ENCODE measurements at places on chromosomes 16 and 17.

DNA sequence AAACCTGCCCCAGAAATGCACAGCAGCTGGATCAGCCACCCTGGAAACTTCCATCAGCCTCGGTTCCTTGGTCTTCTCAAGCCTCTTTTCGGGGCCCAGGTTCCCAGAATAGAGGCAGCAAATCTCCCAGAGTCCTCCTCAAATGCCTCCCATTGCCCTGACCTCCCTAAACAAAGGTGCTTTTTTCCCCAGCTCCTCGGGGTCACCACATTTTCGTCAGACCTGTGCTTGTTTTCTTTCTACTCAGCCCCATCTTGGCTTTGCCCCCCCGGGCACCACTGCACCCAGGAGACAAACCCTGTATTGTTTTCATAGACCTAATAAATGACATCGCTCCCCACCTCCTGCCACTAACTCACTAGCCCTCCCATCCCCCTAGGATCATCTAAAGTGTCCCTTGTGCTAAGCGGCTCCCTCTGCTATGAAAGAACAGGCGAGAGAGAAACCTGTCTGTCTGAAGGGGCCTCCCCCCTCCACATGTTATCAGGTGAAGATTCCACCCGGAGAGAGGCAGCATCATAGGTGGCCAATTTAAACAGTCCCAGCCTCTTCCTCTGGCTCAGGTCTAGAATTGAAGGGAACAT, 451.1 kb downstream of the SOX9 start:
- DNase-seq = no peak

DNA sequence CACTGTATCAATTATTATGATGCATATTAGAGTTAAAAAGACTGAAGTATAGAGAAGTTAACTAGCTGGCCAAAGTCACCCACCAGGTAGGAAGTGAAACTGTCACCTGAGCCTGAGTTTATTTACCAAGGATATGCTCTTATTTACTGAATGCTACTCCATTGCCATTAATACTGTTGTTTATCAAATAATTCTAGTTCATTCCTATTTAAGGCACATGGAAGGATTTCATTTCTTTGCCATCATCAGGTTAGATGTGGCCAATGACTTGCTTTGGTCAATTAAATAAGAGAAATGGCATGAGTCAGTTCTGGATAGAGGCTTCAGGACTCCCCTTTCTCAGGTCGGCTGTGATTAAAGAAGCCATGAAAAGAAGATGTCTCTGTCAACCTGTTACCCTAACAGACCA, 169.6 kb downstream of the KCNJ2 start:
- DNase-seq = no peak

GRCh38 chr17:75433218-75433783, 23.1 kb upstream of the TMEM94 start:
- no peak for DNase-seq

GRCh38 chr17:40726919-40727318, 23.4 kb upstream of the KRT24 start:
- DNase-seq = no peak

GRCh38 chr16:75534560-75535205, 1.2 kb downstream of the CHST5 start:
- DNase-seq = no peak

DNA sequence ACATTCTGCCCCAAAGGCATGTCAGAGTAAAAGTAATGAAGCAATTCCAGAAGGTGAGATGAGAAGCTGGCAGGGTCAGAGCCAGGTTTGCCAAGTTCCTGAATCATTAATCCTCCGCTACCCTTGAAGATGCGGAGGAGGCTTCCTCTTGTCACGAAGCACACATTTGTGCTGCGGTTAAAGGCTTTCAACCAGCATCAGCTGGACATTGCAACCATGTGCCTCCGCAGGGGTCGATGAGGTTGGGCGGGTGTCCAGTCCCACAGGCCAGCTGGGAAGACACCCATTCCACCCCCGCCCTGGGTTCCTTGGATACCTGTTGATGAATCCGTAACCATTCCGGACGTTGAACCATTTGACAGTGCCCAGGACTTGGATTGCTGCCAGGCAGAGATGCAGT, 1.3 kb downstream of the YBX2 start:
- no peak for DNase-seq

DNA sequence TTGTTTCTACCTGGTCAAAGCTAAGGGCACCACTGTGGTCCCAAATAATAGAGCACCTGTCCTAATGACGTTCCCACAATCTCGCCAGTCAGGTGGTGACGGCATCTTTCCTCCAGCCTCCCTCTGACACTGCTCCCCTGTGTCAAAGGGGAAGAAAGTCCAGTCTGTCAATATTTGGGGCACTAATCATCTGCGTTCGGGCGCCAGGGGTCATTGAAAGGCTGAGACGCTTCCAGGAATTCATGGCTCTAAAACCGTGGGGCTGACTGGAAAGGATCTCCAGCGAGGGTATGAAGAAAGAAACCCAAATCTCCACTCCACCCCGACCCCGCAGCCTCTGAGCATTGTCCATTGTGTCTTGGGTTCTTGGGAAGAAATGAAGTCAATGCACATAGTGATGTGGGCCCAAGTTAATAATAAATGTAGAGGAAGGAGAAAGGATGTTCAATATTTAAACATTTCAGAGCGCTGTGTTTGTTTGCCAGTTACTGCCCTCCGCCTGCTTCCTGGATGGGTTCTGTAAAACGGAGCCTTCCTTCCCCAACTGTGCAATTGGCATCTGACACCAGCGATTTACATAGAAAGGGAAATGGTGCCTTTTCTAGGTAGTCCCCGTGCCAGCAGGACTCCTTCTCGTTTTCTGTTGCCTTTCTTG, 103.2 kb downstream of the SOCS1 start:
- DNase-seq = no peak

- no peak for DNase-seq
Observed at GRCh38 chr16:4216596-4216995, 25.3 kb downstream of the SRL start.

DNA sequence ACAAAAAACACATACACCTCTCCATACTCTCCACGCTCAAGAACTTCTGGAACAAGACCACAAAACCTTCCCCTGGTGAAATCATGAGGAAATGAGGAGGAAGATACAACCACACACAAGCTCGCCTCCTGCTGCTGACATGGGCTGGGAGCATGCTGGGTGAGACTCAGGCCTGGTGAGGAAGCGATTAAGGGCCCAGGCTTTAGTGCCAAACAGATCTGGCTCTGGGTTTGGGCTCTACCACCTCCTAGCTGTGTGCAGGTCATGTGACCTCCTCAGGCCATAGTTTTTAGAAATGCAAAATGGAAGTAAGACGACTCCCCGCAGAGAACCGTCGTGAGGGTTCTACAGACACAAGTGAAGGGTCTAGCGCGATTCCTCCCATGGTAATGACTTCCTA, 41.3 kb downstream of the VAC14 start:
- no peak for DNase-seq

GRCh38 chr17:2025220-2025621, at the start of gene RTN4RL1:
RTN4RL1 (minus strand) TSS chr17:2025334; CDS start chr17:2024865, 469 bp downstream.
- DNase-seq = no peak

DNA sequence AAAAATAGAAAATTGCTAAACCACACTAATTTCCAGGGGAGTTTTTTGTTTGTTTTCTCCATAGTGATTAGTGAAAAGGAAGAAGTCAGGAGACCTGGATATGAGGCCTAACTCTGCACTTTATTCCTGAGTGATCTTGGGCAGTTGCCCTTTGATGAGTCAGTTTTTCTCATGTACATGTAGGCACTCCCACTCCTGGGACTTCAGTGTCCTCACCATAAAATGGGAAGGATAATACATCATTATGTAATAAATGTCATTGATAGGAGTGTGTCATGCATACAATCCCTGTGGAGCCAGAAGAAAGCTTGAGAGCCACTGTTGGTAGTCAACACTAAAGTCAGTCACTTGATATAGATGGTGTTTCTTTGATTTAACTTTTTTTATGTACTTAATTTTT, 32.5 kb downstream of the WIPF2 start:
- no peak for DNase-seq

- DNase-seq = no peak
Observed at GRCh38 chr17:51442088-51442865, 181.9 kb downstream of the UTP18 start.

DNA sequence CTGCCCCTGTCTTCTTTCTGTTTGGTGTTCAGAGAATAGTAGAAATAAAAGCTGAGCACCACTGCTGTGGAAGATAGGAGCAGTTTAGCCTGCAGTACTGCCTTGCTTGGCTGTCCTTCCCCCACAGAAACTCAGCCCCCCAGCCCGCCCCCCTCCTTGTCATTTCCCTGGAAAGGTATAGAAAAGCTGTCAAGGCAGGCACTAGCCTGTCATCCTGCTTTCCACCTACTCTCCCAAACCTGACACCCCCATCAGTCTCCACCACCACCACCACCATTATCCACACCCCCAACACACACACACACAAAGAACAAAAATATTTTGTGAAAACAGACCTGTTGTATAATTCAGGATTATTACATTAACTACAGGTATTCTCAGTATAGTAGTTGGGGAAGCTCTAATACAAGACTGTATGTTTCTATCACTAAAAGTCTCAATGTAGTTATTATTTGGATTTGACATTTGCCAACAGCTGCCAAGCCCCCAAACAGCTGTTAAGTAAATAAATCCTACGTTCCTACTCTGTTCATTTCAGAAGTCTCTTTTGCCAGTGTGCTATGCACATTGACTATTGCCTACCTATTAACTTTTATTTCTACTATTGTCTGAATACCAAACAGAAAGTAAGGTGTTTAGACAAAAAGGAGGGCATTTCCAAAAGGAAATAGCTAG, 128.8 kb downstream of the CYB561 start:
- DNase-seq = no peak

- DNase-seq = no peak
Observed at GRCh38 chr16:48433850-48434530, 48.8 kb upstream of the SIAH1 start.

- DNase-seq = no peak
Observed at GRCh38 chr16:68299571-68300453, 10.9 kb downstream of the SLC7A6OS start.

- DNase-seq = no peak
Observed at GRCh38 chr16:4389051-4389955, 17.7 kb downstream of the VASN start.

DNA sequence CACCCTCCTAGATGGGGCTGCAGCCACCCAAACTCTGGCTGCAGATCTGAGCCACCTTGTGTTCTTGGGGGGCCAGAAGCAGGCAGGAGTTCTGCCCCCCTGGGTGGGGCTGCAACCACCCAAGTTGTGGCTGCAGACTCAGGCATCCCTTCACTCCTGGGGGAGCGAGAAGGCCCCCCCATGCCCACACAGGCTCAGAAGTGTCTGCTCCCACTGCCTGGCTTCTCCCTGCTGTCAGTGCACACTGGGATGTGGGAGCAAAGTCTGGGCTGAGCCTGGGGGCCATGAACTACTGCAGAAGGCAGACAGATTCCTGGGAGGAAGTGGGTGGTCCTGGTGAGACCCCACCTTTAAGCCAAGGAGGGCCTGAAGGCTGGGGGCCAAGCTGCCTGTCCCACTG, 13.0 kb downstream of the MT1X start:
- no peak for DNase-seq

DNA sequence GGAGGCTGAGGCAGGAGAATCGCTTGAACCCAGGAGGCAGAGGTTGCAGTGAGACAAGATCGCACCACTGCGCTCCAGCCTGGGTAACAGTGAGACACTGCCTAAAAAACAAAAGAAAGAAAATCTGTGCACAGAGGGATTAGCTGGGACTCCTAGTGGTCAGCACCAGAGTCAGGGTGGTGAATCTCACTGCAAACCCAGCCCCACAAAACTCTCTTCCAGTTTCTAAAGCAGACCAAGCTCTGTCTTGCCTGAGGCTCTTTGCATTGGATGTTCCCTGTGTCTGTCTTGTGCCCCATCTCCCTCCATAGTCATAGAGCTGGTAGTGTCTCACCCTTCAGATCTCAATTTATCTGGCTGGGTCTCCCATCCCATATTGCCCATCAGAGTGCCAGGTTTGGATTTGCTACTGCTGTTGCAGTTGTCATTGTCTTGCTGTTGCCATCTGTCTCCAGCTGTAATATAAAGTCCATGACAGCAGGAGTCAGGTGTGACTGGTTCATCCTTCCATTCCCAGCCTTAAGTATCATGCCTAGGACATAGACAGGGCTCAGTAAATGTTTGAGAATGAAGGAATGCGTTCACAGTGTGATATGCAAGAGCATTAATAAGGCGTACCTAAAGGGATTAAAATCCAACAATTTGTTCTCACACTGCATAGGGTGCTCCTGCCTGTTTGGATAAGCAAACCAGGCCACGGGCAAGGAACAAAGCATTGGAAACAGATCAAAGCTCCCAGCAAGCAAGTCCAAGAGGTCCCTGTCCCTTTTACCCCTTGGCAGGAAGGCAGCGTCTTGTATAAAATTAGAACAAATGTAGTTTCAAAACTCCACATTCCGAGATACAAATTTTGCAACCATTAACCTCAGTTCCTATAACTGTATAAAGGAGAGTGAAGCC, 614.6 kb upstream of the CDH5 start:
- DNase-seq = no peak

GRCh38 chr17:57257195-57257894, 1.0 kb downstream of the MSI2 start:
- DNase-seq = no peak

- DNase-seq = no peak
Observed at GRCh38 chr16:64872101-64872500, 249.8 kb downstream of the CDH11 start.

DNA sequence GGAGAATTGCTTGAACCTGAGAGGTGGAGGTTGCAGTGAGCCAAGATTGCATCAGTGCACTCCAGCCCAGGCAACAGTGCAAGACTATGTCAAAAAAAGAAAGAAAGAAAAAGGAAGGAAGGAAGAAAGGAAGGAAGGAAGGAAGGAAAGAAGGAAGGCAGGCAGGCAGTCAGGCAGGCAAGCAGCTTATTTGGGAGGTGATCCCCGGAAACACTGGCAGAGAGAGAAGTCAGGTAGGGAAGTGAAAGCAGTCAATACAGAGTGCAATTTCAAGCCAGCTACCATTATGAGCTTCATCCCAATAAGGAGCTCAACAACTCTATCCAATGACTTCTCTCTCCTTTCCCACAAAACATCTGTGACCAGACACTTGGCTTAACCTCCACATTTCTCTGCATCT, 83.0 kb upstream of the TBC1D3K start:
- DNase-seq = peak; percentile 19

- DNase-seq = no peak
Observed at GRCh38 chr16:50916040-50916439, 174.2 kb downstream of the CYLD start.

DNA sequence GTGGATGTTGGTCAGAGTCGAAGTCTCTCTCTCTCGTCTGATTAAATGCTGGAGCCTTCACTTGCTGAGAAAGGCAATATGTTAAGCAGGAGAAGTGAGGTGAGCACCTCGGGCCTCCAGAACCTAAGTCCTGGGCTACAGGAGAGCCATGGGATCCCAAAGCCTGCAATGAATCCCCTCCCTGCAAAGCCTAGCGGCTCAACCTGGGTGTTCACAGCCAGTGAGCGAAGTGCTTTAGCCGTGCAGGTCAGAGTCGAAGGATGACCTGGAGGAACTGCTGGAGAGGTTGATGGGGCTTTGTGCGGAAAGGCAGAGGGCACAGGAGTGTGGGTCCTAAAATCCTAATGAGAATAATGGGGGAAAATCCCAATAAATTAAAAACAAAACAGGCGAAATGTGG, 267.8 kb downstream of the ENGASE start:
- DNase-seq = no peak

- DNase-seq = no peak
Observed at GRCh38 chr16:83839561-83839960, 31.8 kb downstream of the HSBP1 start.

Measured in coronary artery (tissue), 2 donors.